NCI-H69 (cell line): ENCODE measurements at places on chromosomes 4 and X.
A peak's percentile ranks its signal among the peaks of the same experiment; 100 is the strongest.

GRCh38 chrX:133189195-133189594 is 29.0 kb downstream of the TFDP3 start:
- no peak for DNase-seq

GRCh38 chr4:122749704-122750454 is 17.4 kb downstream of the BBS12 start:
- DNase-seq: no peak

GRCh38 chr4:113637363-113637762 is 124.2 kb downstream of the CAMK2D start:
- no peak for DNase-seq

DNA sequence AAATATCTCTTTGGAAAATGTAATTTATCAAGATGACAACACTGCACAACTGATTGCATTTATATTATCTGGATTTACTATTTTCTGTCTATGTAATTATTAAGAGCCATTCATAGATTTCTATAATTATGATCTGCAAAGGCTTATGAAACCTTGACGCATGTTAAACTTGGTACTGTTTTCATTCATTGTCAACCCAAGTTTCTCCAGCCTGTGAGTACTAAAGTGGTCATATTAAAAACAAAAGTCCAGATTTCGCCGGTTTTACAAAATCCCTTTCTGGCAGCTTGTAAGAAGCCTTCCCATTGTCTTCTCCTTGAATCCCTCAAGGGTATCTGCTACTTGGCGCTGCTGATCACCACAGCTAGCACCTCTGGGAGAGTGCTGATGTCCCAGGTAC is 19.7 kb upstream of the GRPR start:
- no peak for DNase-seq

DNA sequence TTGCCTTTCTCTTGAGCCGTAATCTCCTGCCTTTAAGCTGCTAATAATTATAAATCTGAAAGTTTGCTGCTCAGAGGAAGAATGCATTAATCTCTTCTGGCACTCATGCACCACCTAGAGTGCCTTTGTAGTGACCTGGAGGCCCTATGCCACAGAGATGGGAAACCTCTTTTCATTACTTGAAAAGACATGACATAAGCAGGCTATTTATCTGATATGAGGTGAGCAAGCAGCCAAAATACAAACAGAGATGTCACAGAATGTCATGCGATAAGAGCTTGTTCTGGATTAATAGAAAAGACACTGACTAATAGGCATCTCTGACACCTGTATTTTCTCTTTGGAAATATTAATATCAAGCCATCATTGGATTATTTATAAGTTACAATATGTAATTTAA is 42.3 kb downstream of the GABRB1 start:
- no peak for DNase-seq

GRCh38 chrX:110389570-110389969 is 30.9 kb downstream of the RTL9 start:
- peak; percentile 20 for DNase-seq

DNA sequence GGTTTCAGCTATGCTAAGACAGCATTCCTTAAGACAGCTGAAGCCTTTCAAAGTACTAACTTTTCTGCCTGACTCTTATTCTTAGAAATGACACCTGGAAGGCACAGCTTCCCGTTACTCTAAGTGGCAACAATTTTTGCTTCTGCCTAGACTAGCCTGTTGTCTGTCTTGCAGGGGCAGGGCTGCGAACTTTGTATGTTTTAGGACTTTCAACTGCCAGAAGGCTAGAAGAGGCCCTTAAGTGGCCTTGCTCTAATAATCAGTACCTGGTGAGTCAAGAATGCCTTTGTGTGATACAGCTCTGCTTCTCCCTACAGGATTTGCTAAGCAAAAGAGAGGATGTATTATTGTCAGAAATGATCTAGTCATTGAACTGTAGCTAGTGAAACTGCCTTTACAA is 30.0 kb upstream of the TFDP3 start:
- DNase-seq: no peak

DNA sequence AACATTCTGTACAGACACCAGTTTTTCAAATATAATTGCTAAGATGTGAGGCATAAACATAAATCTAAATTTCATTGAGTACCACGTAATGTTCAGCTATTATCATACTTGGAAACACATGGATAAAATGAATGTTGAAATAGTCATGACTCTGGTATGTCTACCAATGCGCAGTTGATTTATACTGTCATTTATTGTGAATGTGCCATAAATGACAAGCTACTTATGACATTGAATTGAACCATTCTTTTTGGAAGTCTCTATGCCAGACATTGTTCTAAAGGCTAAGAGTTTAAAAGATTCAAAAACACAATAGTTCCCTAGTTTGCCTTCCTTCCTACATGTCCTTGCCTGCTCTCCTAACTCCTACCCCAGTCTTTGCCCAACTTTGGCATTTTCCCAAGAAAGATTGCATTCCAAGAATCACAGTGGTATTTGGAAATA is 96.6 kb upstream of the DMD start:
- DNase-seq: no peak

GRCh38 chrX:2299871-2300270 is 200.9 kb downstream of the DHRSX start:
- DNase-seq: no peak

DNA sequence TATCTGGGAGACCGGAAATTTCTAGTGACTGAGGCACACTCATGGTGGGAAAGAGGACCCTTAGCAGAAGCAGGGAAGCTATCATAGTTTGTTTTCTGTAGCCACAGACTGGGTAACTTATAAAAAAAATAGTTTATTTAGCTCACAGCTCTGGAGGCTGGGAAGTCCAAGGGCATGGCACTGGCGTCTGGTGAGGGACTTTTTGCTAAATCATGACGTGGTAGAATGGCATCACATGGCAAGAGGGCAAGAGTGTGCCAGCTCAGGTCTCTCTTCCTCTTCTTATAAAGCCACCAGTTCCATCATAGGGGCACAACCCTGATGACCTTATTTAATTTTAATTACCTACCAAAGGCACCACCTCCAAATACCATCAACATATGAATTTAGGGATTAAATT is 13.3 kb downstream of the APLN start:
- DNase-seq: no peak

DNA sequence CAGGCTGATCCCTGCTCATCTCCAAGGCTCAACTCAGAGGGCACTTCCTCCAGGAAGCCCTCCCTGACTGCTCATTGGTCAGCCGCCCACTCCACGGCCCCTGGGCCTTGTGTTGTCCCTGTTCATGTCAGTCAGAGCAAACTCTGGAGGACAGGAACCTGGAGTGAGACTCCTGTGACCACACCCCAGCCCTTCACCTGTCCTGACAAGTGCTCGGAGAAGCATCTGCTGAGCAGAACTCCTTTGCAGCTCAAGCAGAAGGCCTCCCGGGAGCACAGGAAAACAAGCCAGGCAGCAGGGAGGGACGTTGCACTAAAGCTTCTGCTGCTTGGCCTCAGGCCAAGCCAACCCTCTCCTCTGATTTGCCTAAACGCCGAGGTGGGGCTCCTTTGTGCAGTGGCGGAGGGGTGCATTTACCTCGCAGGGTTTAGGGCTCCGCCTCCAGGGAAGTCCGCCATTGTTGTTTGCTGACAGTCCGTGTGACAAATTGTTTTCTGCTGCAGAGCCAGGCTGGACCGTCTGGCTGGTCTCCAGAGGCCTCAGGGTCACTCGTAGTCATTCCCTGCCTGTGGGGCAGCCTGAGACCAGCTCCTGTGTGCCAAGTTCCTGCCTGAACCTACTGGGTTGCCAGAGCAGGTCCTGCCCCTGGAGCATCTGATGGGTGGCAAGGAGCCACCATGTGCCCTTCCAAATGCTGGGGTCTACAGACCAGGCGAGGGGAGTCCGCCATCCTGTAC is 61.8 kb downstream of the C4orf50 start:
- peak; percentile 99 for DNase-seq

- DNase-seq: no peak
Observed at GRCh38 chrX:72621625-72622485, 49.2 kb upstream of the HDAC8 start.

- no peak for DNase-seq
Observed at GRCh38 chr4:15738877-15739276, 36.0 kb downstream of the BST1 start.
